ENCODE measurements at places on chromosomes 13 and 19. TPM values are rescaled to one million over a fixed set of nuclear protein-coding genes. Genes with fewer than 3 reads are reported as not detected.

GRCh38 chr13:65710514-65710913 is 1519.6 kb downstream of the PCDH9 start:
- no peak for DNase-seq

GRCh38 chr19:15869109-15869555 is 28.7 kb downstream of the CYP4F2 start:
- DNase-seq: no peak

DNA sequence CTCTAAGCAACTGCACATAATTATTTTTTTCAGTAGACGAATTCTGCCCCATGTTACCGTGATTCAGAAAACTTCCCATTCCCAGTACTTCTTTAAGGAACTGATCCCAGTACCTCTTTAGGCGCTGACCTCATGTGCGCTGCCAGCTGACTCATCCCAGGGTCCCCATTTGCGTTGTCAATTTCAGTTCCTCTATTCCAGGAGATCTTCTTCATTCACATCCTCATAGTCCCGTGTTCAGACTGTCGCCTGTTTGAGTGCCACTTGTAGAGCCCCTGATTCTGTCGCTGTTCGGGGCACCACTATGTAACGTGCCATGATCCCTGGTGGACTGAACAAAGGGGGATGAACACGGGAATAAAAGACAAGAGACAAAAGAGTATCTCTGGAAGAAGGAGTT is 16.4 kb downstream of the FPR3 start:
- peak; percentile 36 for DNase-seq

GRCh38 chr13:78376033-78376432 is 227.3 kb downstream of the POU4F1 start:
- DNase-seq: no peak

GRCh38 chr19:56088497-56089215 is 32.4 kb downstream of the ZNF787 start:
- no peak for DNase-seq

DNA sequence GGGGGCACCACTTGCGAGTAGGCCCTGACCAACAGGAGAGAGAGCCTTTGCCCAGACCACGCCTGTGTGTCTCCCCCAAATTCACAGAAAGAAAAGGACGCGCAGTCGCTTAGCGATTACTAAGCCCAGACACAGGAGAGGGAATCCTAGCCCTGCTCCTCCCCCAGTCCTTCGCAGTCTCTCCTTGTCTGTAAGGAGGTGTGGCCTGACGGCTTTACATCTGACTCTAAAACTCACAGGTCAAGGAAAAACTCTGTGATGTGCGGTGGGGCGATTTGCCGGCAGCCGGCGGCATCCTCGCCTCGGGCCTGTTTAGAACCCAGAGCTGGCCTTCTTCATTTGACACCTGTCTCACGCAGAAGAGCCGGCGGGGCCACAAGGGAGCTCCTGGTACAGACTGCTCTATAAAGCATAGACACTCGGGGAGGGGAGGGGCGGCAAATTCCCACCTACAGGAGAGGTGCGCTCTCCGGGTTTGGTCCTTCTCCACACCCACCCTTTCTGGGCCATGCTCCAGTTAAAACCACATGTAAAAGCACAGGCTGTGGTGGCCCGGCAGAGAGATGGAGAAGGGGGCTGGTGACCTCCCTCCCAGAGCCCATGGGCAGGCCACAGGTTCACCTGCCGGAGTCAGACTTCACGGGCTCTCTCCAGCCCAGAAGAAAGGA is 17.8 kb downstream of the GPR12 start:
- no peak for DNase-seq

- DNase-seq: no peak
Measured at GRCh38 chr13:39563470-39563735, 39.6 kb downstream of the LHFPL6 start.

DNA sequence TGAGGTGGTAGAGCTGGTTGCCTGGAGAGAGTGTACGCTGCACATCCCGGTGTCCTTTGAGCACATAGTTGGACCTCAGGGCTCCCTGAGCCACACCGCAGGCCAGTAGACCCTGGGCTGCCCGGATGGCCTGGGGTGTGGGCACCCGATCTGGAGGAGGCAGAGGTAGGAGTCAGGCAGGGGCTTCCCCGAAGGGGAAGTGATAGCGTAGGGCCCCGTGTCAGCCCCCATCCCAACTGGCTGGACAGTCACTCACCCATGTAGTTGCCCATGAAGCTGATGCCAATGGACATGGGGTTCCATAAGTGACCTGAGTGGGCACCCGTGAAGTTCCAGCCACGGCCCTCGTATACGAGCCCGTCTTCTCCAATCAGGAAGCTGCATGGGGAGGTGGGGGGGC is 3.6 kb downstream of the PGLYRP1 start:
- DNase-seq: no peak

Gene CYSLTR2
- total RNA-seq: 2.1 TPM

Gene PEAK3
- total RNA-seq: not detected

Gene AP1M2
- not detected for total RNA-seq

Gene ZNF177
- 1.00 TPM for total RNA-seq

Gene KLK11
- not detected for total RNA-seq
